ENCODE measurements at places on chromosomes 5 and 9.

DNA sequence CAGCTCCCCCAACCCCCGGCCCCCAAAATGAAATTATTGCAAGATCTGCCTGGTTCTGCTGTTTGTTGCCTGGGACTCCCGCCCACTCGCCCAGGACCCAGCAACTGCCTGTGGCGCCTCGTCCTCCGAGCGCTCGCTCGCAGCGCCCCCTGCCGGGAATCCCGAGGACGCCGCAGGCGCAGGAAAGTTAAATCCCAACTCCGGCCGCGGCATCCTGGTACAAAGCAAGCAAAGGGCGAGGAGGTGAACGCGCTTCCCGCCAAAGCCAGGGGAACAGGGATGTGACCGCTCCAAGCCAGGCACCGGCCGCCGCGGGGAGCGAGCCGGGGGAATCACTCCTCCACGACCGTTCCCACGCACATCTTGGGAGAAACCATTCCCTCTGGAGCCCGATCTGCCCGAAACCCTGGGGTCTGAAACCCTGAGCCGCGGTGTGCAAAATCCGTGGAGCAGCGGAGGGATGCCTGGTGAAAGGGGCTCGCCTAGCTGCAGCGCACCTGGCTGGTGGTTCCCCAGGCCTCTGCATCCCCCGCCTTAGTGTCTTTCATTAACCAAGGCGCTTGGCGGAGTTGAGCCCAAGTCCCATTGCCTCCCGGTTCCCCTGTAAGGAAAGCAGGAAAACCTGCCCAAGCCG is 1.3 kb downstream of the SEMA5A start:
- no peak for DNase-seq

DNA sequence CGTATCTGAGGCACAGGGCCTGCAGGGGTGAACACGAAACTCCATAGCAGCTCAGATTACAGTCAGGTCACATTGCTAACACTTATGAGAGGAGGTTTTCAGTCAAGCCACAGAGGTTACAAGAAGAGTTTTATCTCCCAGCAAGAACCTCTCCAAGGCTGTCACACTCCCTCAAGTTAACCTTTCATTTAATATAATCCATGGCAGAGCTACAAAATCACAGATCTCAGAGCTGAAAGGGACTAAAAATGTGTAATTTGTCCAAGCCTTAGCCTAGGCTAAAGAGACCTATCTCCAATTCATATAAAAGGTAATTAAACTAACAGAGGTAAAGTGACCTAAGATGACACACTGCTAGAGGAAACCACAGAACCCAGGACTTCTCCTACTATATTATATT is 57.2 kb downstream of the MLANA start:
- no peak for DNase-seq

DNA sequence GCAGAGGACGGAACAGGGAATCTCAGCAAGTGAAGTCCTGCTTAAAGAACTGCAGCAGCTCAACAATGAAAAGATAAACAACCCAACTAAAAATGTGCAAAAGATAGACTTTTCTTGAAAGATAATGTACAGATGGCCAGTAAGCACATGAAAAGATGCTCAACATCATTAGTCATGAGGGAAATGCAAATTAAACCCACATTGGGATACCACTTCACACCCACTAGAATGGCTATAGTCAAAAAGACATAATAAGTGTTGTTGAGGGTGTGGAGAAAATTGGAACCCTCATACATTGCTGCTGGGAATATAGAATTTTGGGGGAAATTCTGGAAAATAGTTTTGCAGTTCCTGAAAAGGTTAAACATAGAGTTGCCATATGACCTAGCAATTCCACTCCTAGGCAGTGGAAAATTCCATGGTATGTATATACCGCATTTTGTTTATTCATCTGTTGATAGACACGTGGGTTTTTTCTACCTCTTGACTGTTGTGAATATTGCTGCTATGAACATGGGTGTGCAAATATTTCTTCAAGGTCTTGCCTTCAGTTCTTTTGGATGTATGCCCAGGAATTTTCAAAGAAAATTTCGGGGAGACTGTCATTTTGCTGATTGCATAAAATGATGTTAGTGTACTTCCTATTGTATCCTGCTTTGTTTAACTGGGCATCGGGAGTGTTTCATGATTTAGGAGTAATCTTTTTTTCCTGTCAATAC is 7.2 kb downstream of the CNOT8 start:
- DNase-seq: no peak

- no peak for DNase-seq
Observed at GRCh38 chr5:88675168-88675707, 207.7 kb downstream of the MEF2C start.

- DNase-seq: no peak
Observed at GRCh38 chr5:22892441-22892840, 39.3 kb upstream of the CDH12 start.

DNA sequence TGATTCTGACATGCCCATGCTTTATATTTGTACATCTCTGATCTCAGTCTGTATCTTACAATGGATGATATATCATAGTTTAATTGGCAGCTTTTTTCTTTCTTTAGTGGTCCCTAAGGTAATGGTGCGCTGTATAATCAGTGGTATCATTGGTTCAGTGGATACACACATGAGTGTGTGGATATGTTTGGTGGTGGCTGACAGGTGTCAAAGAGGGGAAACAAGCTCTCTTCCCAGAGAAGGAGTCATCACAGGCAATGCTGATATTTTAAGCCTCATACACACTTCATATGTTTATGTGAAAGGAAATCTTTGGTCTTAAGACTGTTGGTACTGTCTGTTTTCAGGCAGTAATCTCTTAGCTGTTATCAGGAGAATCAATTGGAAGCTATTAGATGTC is 52.1 kb upstream of the KIAA1958 start:
- DNase-seq: no peak

DNA sequence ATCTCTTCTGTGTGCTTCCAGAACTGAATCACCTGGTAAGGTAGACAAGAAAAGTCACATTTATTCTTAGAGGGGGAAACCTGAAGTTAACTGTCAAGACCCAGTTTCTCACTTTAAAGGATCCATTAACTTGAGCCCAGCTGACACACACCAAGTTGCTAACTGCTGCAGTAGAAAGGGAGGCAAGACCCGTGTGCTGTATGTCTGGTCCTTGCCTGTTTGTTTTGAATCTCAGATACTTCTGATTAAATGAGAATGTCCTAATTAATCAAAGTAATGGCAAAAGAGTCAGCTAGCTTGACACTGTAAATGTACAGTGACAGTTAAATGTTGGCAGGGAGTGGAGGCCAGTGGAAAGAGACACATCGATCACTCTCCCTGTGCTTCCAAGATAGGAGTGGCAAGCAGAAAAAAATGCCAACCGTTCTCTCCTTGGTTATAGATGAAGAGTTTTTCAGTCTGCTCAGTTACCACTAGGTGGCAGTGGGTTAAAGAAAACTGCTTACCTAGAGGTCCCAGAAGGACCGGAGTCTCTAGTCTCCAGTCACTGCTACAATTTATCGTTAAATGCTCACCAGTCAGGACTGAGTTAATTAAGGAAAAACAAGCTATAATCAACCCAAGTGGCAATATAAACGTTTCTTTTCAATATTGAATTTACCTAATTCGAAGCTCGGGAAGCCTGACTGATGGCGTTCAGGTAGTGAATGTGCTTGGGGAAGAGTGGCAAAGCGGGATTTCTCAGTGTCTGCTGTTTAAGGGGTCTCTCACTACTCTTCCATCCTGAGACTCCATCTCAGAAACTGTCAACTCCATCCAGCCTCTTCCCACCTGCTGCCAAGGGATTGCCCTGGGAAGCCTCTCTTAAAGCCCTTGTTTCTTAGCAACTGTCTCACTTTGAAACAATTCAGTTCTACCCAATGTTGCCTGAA is 18.4 kb downstream of the LSM11 start:
- no peak for DNase-seq

- DNase-seq: no peak
Observed at GRCh38 chr5:74149395-74149794, 491.1 kb downstream of the ENC1 start.

- no peak for DNase-seq
Observed at GRCh38 chr5:130110328-130110727, 206.1 kb downstream of the CHSY3 start.

DNA sequence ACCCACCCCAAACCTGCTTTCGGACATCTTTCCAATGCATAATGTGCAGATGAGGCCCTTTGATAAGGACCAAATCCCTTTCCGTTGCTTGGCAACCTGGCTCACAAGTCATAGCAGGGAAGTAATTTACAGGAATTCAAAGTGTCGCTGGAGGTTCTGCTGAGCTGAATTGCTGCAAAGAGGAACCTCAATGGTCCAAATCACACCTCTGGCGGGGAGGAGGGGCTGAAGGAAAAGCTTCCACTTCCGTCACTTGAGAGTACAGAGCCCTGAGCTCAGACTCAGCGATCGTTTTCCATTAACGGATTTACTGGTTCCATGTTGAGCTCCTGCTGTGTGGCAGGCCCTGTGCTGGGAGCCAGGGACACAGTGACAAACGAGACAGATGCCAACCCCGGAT is 99.3 kb downstream of the KCNIP1 start:
- no peak for DNase-seq

DNA sequence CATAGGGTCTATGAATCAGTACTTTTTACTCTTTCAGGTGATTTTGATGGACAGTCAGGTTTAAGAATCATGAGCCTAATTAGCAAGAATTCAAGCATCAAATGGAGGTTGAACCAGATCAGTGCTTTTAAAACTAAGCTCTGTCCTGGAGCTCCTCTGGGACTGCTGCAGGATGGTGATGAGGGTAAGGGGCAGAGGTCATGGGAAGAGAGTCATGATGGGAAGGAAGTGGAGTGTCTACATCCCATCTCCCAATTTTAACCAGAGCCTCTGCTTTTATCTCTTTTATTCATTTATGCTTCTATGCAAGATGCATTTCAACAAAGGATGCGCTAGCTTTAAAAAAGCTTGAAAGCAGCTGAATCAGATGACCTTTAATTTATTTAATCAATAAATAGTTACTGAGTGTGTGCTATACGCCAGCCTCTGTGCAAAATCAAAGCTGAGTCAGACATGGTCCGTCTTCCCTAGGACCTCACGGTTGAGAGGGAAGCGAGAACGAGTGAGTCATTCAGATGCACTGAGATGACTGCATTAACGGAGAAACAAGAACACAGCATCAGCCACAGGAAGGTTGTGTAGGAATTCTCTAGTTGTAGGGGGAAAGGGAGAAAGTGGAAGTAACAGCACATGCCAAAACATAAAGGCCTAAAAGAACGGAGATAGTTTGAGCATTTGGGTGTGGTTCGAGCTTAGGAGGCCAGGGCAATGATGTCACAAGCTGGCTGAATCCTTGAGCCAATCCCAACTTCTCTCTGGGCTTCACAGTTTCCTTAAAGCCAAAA is 441.6 kb upstream of the BRINP1 start:
- DNase-seq: no peak

DNA sequence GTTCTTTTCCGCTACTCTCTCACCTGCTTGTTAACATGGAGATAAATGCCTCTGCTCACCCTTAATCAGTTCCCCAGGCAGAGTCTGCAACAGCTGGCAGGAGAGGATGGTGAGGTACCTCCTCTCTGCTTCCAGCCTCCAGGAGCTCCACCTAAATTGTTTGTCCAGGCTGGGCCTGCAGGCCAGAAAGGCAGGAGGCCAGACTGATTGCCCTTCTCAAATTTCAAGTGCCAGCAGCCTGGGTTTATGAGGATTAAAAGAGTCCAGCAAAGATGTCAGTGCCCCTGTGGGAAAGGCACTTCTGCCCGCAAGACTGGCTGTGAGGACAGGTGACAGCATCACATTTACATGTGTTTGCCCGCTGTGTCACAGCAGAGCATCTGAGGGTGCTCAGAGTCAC is 19.8 kb downstream of the CORO2A start:
- no peak for DNase-seq

GRCh38 chr9:108852079-108852478 is 3.7 kb downstream of the ACTL7B start:
- DNase-seq: no peak

DNA sequence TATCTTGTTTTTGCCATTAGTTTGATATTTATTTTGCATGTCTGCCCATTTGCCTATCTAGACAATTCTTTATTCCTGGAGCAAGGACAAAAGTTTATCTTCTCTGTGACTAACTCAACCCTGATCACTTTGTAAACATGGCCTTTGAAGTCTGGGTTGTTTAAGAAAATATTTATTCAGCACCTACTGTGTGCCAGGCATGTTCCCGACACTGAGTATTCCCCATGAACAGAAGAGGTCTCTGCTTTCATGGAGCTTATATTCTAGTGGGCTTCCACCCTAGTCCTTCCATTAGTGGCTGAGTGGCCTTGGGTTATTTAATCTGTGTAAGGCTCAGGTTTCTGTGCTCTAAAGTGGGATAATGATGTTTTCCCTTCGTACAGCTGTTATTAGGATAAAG is 49.7 kb downstream of the SEMA6A start:
- DNase-seq: no peak

- no peak for DNase-seq
Observed at GRCh38 chr5:111004291-111004690, 67.2 kb upstream of the TSLP start.

GRCh38 chr5:133370036-133370831 is 242.1 kb downstream of the FSTL4 start:
- no peak for DNase-seq

DNA sequence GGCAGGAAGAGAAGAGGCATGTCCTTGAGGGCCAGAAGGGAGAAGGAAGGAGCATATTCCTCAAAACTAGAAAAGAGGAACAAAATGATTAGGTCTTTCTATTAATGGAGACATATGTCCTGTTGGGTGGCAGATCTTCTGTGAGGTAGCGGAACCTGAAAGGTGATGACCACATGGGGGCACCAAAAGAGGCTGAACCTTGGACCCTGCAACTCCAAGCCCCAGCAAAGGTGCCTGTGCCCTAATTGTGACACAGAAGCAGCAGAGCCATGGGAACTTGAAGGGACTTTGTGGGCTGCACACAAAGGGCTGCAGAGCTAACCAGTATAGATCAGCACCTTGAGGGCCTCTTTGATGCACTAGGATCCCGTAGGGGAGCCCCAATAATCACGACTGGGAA is 158.0 kb downstream of the BAAT start:
- DNase-seq: no peak

GRCh38 chr5:61965490-61965889 is 340.5 kb upstream of the KIF2A start:
- no peak for DNase-seq

- no peak for DNase-seq
Observed at GRCh38 chr9:84969084-84969483, 299.6 kb downstream of the NTRK2 start.

GRCh38 chr5:21452449-21452848 is 1400.7 kb downstream of the CDH12 start:
- no peak for DNase-seq

DNA sequence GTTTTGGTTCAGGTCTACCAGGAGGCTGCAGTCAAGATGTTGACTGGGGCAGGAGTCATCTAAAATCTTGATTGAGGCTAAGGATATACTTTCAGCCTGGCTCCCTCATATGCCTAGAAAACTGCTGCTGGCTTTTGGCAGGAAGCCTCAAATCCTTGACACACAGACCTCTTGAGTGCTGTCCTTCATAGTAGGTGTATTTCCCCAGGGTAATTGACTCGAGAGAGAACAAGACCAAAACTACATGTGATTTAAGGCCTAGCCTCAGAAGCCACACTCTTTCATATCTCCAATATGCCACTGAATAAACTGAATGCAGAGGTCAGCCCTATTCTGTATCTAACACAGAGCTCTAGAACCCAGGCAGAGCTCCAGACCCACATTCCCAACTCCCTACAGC is 402.3 kb upstream of the ADAMTS16 start:
- no peak for DNase-seq

- DNase-seq: no peak
Observed at GRCh38 chr5:7717691-7718090, 133.2 kb downstream of the CFAP90 start.

- no peak for DNase-seq
Observed at GRCh38 chr5:132026516-132027008, 15.1 kb upstream of the ACSL6 start.
